ENCODE measurements at places on chromosomes 5 and 9.

DNA sequence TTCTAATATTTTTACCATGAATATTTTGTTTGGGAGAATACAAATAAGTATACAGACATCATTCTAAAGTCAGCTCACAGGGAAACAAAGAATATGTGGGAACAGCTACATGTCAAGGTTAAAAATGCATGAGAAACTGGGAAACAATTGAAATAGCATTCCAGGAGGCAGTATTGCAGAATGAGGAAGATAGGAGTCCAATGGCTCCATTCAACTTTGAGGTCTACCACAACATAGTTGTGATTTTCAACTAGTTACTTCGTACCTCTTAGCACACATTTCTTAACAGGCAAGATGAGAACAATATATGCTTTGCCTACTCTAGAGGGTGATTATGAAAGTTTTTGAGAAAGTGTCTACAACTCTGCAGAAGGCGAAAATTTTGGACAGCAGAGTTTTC, 35.2 kb upstream of the CAST start:
- no peak for DNase-seq

DNA sequence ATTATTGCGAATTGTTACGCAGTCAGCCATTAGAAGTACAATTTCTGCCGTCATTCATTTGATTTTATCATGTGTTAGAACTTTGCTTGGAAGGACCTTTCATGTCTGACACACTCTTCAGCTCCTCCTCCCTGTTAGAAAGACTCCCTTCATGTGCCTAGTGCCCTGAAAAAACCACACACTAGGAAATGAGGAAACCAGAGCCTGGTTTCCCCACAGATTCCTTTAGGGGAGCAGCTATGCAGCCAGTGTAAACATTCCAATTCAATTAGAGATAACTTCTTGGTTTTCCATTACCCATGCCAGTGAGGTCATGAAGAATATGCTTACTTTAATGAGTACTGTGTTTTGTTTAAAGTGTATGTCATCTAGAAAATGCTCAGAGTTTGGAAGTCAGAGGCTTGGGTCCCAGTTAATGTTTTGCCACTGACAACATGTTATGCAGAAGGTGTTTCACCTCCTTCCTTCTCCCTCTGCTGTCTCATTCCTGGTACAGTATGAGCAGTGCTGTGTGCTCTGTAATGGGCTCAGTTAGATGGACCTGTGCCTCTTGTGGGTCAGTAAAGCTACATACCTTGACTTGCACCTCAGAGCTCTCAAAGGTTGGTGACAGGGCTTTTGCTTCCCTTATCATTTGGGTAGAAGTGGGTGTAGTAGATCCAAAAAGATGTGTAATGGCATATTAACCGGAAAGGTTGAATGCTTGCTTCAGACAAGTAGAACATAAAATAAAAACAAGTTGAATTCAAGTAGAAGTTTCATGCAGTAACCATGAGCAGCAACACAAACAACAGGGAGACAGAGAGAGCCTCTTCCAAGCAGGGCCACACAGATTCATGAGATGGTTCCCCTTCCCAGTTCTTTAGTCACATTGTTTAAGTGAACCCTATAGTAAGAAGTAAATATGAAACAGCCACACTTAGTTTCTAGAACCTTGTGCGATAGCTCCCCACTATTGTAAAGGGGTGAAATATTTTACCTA, 52.6 kb upstream of the TNFAIP8 start:
- DNase-seq: no peak

- no peak for DNase-seq
Measured at GRCh38 chr9:68530618-68531017, 10.1 kb downstream of the TMEM252 start.

DNA sequence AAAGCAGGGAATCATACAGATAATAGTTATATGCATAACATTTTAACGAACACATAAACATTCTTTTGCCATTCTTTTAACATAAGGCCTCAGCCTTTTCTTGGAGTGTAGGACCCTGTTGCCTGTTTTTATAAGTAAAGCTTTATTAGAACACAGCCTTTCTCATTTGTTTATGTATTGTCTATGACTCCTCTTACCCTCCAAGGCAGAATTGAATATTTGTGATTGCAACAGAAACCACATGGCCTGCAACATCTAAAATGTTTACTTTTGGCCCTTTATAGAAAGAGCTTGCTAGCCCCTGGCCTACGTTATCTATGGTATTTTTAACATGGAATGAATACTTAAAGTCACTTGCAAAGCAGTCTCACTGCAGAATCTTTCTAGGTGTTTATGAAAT, 2.6 kb downstream of the SLC31A1 start:
- no peak for DNase-seq

- no peak for DNase-seq
Measured at GRCh38 chr5:93071710-93072109, 509.3 kb downstream of the NR2F1-AS1 start.
